ENCODE measurements at places on chromosomes 1 and 21.

DNA sequence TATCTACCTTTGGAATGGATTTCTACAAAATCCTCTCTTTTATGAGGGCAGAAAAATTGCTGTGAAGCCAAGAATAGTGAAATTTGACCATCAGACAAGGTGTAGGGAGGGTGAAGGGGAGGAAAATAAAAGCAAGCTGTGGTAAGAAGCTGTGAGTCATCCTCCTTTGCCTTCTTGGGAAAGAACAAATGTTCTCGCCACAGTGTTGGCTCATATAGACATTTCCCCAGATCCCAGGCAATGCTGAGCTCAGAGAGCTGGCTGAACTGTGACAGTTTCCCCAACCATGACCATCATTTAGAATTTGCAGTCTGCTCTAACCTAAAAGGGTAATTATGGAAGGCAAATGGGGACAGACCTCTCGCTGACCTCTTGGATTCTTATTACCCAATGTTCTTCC is 235.4 kb downstream of the PBX1 start:
- no peak for DNase-seq

- no peak for DNase-seq
Measured at GRCh38 chr1:180672105-180672504, 40.3 kb downstream of the XPR1 start.

DNA sequence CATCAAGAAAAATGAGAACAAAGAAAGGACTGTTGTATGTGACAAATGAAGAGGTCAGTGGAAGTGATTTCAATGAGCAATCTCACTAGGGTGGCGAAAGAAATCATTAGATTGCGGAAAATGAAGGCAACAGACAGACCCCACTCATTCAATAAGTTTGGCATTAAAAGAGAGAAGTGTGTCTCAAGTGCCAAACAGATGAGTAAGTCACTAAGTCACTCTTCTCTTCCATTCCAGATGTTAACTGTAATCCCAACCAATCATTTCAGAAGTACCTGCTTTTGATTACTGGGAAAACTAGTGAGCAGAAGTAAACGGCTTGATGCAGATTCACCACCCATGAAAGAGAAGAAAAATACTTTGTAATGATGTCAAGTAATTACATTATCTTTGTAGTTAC is 144.3 kb upstream of the PRMT6 start:
- no peak for DNase-seq

- no peak for DNase-seq
Measured at GRCh38 chr1:118944133-118944532, 44.0 kb downstream of the TBX15 start.

DNA sequence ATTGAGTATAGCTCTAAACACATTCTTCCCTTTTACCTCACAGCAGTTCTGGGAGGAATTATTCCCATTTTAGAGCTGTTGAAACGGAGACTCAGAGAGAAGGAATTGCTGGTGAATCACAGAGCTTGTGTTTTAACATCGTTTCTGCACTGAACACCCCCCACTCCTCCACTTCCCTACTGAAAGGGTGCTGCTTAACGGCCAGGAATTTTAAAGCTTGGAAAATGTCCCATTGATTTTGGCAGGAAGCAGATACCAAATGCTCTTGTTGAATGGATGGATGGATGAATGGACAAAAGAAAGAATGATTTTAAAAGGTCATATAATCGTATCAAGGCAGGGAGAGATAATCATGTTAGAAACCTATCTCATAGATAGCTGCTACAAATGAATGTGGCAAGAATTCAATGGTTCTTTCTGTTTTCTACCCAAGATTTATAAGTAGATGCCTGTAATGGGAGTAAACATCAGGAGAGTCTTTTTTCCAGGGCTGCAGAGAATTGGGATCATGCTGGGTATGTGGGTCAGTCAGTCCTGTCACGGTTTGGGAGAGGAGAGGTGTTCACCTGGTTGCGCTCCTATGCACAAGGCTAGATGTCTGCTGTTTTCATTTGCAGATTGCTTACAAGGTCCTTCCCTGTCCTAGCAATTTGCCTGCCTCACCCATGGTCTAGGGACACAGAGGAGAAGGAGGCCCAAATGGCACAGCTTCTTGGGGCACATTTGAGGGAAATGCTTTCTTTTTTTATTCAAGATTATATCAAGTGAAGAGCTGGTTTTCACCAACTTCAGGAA is 19.0 kb downstream of the FAM163A start:
- DNase-seq: no peak

DNA sequence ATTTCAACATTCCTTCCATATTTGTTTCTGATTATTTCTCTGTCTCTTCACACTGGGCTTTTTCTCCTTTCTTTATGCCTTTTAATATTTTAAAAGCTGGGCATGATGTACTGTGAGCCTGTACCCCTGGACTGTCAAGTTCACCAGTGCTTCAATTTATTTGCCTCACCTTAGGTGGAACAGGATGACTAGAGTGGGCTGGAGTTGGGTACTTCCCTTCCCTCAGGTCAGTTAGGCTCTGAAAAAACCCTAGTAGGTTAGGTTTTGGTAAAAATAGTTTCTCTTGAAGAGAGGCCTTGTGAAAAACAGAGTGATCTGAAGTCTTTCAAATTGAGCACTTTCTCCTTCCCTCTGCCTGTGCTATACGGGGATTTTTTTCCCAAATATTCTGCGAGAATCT is 163.0 kb upstream of the LYPLAL1 start:
- no peak for DNase-seq

DNA sequence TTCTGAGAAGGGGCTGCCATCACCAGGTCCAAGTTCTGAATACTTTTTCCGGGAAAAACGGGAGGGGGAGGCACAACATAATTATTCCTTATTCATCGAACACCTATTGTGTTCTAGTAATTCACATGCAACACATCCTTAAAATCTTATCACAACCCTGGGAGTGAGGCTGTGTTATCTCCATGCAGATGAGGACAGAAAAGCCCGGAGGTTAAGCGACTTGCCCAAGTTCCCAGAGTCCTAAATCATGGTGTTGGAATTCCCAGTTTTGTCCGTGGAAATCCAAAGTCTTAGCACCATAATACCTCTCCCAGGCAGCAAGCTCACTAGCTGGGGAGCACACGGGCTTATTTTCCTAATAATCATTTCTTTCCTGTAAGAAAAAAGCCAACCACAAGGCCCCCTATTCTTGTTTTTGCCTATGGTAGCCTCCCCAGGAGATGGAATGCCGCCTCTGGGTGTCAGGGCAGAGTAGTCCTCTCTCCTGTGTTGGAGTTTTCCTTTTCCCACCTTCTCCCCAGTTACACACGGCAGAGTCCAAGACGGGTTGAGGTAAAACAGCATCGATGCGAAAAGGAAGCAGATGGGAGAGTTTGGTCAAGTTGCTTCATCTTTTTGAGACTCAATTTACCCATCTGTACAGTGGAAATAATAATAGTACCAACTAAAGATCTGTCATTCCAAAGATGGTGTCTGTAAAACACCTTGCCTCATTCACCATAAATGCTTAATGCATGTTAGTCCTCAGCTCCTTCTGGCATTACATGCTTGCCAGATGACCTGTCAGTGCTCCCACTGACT is 228.0 kb upstream of the TMEM51 start:
- DNase-seq: no peak

DNA sequence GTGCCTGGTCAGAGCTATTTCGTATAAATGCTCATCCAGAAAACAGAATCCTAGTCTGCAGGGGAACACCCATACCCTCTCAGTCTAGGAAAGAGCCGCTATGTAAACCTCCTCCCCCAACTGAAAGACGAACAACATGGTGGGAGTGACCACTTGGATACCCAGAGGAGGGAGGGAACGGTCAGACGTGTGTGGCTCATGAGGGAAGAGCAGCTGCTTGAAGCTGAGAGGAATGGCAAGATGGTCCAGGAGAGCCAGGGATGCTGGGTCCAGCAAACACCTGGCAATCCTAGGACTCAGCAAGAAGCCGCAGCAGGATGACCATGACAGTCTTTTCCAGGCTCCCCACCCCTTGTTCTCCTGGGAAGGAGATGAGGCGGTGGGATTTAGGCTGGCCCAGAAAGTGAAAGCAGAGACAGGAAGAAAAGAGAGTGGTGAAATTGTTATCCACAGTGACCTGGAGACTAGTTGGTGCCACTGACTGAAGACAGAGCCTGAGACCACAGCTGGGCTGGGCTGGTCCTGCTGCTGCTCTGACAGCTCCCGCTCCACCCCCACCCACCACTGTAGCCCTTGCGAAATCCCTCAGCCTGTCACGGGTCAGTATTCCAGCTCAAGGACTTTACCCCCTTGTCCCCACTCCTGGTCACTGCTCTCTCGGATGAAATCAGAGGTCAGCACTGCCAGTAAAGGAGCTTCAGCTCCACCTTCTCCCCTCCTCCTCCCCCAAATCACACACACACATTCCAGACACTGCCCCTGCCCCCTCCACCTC is 3.6 kb downstream of the CERS2 start:
- no peak for DNase-seq

DNA sequence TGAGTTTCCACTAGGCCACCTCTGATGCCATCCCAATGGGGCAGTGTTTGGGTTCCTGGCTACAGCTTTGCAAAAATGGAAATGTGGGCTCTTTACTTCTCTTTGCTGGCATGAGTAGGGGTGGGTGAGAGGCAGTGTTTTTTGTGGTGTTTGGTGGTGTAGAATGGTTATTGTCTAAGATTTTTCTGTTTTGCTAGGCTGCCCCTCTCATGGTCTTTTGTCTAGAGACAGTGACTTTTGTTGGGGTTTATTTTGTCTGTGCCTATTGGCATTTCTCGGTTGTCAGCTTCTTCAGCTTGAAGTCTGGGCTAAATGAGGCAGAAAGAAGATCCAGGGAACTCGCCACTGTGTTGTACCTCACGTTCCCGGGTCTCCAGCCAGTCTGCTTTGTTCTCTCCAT is 112.1 kb downstream of the CENPF start:
- no peak for DNase-seq

DNA sequence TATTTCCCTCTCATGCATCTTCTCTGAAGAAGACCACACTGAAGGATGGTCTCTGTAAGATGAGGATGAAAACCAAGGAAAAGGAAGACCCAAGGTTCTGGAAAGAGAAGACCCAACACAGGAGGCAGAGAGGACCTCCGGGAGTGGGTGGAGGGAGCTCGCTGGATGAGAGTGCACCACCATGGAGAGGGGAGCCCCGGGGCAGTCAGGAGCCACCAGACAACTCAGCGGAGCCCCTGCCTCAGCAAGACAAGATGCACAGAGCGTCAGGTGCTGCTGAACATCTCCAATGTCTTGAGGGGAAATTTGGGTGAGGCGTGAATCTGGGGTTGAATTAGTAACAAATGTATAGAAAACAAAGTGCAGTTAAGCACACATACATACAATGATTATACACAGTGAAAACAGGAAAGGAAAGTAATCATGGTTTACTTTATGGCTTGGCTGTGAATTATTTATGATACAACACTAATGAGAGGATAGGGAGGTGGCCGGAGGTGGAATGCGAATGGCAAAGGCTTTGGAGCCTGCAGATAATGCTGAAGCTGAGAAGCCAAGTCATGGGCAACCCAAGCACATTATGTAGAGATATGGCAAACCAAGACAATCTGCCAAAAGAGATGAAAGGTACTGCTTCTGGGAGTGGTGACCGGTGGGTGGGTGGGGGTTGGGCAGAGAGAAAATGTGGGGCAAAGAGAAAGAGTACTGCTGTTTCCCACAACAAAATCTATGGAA is 80.4 kb upstream of the EDN2 start:
- DNase-seq: no peak

DNA sequence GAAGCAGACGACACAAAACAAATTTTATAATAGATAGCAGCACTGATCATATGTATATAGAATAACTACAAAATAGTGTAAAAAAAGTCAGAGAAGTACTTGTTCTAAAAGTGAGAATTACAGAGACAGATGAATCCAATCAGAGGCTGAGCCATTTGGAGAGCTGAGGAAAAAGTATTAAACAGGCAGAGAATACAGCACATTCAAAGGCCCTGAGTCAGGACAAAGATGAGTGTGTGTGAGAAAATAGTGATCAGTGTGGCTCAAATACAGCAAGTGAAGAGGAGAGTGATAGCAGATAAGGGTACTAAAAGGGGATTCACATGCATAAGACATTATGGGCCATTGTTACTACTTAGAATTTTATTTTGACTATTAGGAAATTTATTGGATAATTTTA is 430.6 kb upstream of the BRINP3 start:
- DNase-seq: no peak

- DNase-seq: no peak
Measured at GRCh38 chr1:15206418-15207030, 40.5 kb upstream of the FHAD1 start.

- no peak for DNase-seq
Measured at GRCh38 chr1:10473145-10473765, 926 bp upstream of the DFFA start.

DNA sequence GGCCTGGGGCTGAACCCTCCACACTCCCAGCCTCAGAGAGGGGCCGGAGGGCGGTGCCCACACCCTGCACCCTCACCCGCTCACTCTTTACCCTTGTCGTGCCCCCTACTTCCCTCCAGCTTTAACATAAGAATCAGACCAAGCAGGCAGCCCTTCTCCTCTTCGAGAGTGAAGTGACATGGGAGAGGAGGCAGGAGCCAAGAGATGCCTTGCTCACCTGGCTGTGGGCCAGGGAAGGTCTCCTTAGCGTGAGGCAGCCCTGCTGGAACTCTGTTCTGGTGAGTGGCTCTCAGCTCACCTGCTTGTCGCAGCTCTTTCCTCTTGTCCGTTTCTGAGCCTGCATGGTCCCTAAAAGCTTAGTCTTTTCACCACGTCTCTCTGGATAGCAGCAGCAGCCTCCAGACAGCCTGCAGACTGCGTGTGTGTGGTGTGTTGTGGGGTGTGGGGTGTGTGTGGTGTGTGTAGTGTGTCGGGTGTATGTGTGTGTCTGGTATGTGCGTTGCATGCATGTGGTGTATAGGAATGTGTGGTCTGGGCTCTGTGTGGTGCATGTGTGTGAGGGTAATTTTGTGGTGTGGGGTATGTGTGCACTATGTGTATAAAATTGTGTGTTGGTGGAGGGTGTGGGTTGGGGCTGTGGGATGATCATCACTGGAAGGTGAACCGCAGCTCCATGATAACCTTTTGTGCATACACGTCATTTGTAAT is 86.7 kb downstream of the CCDC185 start:
- peak; percentile 9 for DNase-seq

DNA sequence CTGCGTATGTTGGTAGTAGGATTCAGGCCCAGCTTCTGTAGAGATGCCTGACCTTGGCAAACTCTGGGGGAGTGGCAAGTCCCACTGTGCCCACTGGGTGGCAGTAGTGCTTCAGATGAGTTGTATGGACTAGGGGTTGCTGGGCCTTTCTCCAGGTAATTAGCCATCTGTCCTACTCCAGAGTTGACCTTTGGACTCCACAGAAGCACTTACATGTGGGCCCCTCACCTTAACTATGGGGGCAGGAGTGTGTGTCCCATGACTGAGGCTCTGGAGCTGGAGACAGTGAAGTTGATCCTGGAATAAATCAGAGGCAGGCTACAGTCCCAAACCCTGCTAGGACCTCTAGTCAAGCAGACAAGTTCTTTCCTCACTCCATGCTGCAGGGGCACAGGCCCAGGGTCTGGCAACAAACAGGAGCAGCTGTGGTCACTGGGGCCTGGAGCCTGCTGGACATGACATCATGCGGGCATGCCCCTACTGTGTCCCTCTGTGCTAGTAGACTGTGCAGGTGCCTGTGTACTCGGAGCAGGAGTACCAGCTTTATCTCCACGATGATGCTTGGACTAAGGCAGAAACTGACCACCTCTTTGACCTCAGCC is 4.6 kb downstream of the DMAP1 start:
- peak; percentile 34 for DNase-seq
